ENCODE measurements at places on chromosomes 6 and 20.

GRCh38 chr6:21102201-21102600 lies 491.4 kb upstream of the SOX4 start:
- DNase-seq = no peak

DNA sequence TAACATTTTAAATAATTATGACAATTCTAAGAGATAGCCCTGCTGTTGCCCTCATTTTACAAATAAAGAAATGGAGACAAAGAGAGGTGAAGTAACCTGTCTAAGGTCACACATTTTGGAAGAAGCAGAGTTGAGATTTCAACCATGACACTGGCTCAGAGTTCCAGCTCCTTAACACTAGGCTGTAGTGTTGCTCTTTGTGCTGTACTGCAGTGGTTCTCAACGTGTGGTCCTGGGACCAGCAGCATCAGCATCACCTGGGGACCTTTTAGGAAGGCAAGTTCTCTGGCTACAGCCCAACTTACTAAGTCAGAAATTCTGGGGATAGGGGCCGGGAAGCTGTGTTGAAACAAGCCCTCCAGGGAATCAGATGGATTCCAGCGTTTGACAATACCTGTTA lies 62.4 kb upstream of the FERMT1 start:
- DNase-seq = no peak

GRCh38 chr6:13985663-13986325 lies 61.0 kb downstream of the RNF182 start:
- DNase-seq = no peak

DNA sequence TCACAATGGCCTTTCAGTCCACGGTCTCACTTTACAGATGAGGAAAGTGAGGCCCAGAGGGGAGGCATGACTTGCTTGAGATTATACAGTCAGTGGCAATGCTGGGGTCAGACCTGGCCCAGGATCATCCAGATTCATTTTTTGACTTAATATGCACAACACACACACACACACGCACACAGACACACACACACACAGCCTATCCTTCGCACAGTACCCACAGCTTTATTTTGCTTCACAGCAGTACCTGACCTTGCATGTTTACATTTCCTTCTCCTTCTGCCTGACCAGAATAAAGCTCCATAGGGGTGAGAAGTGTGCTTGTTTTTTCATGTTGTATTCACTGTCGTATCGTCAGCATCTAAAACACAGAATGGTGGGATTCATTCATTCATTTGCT lies 79.8 kb downstream of the VEGFA start:
- no peak for DNase-seq

DNA sequence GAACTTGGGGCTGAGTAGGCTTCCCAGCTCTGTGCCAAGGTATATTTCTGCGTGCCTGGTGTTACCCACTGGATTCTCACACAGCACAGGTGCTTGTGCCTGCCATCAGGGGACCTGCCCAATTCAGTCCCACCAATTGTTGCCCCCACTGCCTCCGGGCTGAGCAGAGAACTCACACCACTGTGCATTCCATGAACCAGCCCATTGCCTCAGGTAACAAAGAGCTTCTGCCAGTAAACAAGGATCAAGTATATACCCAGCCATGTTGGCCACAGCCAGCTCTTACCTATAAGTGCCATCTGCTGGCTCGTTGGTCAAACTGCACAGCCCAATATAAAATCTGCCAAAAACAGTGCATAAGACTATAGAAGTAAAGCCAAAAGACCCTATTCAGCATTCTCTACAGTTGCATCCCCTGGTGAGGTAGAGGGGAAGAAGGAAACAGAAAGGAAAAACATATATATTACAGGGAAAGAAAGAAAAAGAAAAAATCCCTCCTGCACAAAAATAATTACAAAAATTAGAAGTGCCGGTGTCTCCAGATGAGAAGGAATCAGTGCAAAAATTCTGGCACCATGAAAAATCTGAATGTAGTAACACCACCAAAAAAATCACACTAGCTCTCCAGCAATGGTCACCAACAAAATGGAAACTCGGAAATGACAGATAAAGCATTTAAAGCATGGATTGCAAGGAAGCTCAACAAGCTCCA lies 241.4 kb downstream of the IBTK start:
- no peak for DNase-seq

- no peak for DNase-seq
Measured at GRCh38 chr6:43075670-43076463, at the start of gene PTK7. Gene PTK7, plus strand, starts transcription at chr6:43076314. Its CDS starts 175 bp downstream, at chr6:43076489.

GRCh38 chr20:38589967-38590675 lies 9.1 kb downstream of the ADIG start:
- no peak for DNase-seq

DNA sequence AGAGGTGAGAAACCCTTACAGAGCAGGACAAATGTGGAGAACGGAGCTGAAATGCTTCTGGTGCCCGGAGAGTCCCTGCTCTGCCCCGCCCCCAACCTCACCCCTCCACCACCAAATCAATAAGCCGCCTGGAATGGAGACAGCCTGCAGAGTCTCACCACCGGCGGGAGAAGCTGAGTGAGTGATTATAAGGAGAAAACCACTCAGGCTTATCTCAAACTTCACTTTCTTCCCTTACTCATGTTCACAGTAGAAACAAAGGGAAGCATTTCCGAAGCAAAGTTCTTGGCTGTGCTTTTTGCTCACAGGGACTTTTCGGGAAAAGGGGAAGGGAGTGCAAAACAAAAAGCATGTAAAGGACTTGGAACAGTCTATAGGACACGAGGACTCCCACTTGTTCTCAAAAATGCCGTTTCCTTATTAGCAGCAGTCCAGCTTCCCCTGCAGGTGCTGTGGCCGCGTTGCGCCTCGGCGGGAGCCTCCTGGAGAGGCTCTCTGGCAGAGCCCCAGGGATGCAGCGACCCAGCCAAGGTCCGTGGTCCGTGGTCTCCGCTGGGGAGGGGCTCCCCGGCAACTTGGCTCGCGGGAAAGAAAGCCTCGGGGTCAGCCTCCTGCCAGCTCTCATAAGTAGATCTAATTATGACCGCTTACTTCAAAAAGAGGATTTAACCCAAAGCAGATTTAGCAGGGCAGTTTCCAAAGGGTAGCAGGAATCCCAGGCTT lies 64.8 kb upstream of the TMEM30A start:
- DNase-seq = no peak

DNA sequence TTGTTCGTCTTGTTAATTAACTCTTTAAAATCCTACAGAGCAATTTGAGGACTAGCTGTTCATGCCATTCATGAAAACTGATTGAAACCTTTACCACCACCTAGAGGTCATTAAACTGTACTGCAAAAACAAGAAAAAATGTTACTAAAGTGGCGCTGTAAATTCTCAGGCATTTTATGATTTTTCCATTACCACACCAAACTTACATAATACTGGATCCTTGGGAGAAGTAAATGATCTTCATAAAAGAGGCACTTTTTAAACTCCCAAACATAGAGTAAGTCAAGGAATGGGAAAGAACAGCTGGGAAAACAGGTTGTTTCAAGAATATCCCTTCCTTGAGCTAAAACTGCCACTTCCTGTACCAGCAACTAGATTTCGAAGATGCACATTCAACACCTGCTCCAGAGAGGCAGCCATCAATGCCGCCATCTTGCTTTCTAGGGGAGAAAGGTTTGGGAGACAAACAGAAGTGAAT lies 54.3 kb downstream of the MYLIP start:
- no peak for DNase-seq

DNA sequence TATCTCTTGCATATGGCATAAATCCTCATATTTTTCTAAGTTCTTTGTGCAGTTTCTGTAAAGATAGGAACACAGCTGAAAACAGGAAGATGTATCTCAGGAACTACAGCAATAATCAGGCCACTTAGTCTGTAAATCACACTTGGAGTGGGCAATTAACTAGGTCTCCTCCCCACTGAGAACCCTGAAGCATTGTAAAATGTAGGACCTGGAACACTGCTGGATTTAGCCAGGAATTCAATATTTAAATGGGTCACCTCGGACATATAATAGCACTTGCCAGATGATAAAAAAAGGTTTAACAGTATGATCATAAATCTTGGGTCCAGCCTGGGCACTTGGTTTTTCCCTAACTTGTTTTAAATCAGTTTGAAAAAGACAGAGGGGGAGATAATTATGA lies 155.0 kb downstream of the GRM1 start:
- DNase-seq = no peak

DNA sequence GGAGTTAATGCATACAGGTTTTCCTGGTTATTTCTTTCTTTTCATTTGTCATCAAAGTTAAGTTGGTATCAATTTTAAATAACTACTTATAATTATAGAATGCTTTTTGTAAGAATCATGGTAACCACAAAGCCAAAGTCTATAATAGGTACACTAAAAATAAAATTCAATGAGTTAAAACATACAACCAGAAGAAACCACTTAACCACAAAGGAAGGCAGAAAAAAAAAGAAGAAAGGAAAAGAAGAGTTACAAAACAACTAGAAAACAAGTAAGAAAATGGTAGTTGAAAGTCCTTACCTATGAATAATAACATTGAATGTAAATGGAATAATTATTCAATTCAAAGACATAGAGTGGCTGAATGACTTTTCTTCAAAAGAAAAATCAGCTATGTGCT lies 45.6 kb downstream of the THBS2 start:
- DNase-seq = no peak

DNA sequence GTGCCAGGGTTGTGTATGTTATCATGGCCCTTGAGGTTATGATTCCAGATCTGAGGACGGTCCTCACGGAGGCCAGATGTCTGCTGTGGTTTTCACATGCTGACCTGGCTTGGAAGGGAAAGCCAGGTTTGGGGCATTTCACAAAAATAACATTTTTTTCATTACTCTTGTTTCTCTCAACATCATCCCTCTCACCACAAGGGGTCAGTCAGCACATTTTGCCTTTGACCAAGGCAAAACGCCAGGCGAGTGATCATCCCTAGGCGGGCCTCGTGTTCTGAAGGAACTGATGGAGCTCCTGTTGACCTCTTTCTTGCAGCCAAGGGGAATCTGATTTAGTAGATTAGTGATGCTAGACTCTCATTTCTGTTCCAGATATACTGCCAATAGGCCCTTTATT lies 133.5 kb downstream of the TBC1D7 start:
- DNase-seq = no peak

DNA sequence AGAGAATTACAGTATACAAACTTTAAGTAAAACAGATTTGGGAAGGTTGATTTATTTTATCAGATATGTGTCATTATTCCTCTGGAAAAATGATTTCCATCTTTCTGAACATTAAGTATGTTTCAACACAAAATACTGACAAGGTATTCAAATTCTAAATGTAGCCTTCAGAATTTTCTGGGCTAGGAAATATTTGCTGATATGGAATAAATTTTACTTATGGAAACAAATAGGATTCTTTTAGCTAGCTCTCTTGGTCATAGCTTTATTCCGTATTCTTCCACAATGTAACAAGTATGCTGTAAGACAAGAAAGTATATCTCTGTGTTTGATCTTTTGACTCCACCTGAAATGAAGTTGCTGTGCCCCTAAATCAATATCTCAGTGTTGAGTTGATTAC lies 1125.2 kb upstream of the CITED2 start:
- no peak for DNase-seq

- DNase-seq = no peak
Measured at GRCh38 chr6:125304970-125305660, 3.3 kb upstream of the HDDC2 start.

- DNase-seq = no peak
Measured at GRCh38 chr20:7660165-7660564, 280.1 kb downstream of the HAO1 start.

GRCh38 chr6:115954740-115955139 lies 106.0 kb downstream of the FRK start:
- DNase-seq = no peak

DNA sequence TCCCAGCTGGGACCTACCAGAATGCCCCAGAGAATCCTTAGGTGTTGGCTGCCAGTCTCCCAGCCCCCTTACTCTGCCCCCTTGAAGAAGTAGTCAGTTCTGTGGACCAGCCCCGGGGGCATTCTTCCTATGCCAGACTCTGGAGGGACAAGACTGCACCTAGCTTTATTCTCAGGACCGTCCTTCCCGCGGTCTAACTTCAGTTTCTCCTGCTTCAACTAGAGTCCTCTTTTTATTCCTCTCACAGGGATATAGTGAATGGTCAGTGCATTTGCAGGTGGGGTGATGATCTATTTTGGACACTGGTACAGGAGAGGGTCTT lies 35.9 kb upstream of the MDFI start:
- no peak for DNase-seq

DNA sequence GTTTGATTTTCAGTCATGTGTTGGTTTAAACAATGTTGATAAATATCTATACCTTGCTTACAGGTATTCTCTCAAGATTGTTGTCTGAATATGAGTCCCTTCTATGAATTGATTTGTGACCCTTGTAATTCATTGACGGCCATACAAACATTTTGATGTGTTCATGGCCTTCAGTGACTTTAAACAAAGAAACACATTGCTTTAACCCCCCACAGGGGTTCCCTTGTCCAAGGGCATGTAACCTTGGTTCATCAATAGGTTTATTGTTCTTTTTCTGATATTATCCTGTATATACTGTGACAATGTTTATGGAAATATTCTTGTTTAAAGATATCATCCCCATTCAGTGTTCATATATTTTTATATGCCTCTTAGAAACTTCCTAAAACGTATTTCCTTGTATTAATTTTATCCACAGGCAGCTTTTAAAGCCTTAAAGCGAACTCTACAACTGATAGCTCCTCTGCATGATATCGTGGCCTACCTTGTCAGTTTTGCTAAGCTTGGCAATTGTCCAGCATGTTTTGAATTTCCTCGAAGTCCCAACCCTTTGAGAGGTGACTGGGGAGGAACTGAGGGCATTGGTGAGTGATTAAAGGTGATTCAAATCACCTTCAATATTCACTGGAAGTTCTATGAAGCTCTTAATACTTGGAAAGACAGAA lies 87.0 kb downstream of the CD164 start:
- DNase-seq = no peak

DNA sequence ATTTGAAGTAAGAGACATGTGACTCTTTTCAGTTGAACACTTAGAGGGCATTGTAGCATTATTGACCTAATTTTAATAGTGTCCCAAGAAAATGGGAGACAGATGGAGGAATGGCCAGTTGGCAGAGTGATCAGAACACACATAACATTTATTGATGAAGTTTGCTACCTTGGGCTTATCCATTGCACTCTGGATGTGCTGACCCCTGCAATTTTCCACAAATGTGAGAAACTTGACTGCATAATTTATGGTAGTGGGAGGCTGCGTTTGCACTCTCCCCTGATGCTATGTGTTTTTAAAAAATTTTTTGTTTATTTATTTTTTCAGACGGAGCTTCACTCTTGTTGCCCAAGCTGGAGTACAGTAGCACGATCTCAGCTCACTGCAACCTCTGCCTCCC lies 95.9 kb downstream of the ZFAND3 start:
- no peak for DNase-seq

- DNase-seq = no peak
Measured at GRCh38 chr6:48474830-48475229, 363.8 kb upstream of the PTCHD4 start.

GRCh38 chr6:24529985-24530384 lies 35.2 kb downstream of the ALDH5A1 start:
- DNase-seq = no peak

DNA sequence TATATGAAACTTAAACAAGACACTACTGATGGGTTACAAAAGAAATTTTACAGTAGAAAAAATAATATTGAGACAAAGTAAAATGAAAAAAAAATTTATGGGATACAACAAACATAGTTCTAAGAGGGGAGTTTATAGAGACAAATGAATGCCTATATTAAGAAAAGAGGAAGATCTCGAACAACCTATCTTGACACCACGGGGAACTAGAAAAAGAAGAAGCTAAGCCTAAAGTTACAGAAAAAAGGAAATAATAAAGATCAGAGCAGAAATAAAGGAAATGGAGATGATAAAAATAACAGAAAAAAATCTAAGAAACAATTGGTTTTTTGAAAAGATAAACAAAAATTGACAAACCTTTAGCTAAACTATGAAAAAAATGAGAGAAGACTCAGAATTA lies 9.1 kb upstream of the ECHDC1 start:
- DNase-seq = no peak
